Stimulated activated CD4-positive, alpha-beta T cell treated with anti-CD3 and anti-CD28 coated beads, Interleukin-12 subunit alpha, Interleukin-12 subunit beta, amount 100 ng/mL, for 4 hours (primary cell): ENCODE measurements at places on chromosomes 3 and 15.
A peak's percentile ranks its signal among the peaks of the same experiment; 100 is the strongest.

GRCh38 chr15:101852356-101852755 lies 40.4 kb downstream of the OR4F15 start:
- no peak for DNase-seq

GRCh38 chr3:129039271-129040038 lies 21.1 kb upstream of the GP9 start:
- no peak for DNase-seq

- DNase-seq, result no peak
Measured at GRCh38 chr3:18891641-18892040, 256.7 kb upstream of the KCNH8 start.

DNA sequence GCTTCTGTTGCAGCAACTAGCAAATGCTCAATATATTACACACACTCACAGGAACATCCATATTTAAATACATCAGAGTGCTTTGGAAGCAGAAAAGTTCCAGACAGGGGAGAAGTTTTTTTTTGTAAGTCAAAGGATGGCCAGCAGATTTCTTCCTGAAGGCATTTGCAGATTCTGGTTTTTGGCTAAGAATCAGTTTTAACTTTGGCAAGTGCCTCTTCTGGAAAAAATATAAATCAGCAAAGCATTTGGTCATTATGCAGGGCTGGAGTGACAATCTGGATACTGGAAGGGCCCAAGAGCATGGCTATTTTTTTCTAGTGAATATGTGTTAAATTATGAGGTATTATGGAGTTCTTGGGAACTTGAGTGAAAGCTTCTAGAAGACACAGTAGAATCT lies 495.3 kb upstream of the ARPP21 start:
- DNase-seq, result no peak

DNA sequence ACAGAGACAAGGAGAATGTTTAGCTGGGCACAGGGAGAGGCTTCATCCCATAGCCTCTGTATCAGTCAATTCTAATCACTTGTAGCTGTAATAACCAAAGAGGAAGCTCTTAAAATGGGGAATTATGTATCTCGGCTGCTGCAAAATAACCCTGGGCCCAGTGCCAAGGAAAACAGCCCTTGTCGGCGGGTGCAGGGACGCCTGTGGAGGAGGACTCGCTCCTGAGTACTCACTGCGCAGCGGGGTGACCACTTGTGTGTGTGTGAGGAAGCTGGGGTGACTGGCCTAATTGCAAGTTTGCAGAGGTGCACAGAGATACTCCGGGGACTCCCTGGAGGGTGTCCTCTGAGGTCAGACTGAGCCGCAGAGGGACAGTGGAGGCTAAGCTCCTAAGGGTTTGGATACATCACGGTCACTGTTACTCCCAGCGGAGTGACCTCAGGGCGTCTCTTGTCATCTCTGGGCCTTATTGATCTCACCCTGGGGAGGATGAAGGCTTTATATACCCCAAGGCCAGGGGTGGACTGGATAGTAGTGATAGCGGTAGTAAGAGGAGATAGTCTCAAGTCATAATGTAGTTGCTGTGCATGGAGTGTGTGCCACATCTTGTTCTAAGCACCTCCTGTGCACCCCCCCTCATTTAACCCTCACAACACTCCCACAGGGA lies 37.2 kb downstream of the SLC6A6 start:
- no peak for DNase-seq

DNA sequence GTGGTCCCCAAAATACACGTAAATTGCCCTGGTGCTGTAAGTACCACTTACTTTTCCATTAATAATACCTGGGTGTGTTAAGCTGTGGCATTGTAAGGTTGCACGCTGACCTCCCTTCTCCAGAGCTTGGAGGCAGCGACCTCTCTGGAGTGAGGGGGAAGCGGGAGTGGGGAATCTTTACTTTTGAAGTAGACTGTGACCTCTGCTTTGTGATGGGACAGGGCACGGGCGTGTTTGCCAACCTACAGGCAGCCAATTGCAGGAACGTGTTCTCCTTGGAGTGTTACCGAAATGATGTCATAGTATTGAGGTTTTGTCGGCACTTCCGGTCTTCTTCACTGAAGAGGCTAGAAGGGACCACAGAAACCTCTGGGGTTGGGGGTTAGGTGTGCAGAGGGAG lies 227.3 kb upstream of the C2CD4B start:
- DNase-seq, result no peak

- DNase-seq, result no peak
Measured at GRCh38 chr3:171965067-171965712, 74.2 kb upstream of the FNDC3B start.

- DNase-seq, result peak; percentile 38
Measured at GRCh38 chr3:188950832-188951489, 220.8 kb upstream of the TPRG1 start.

- no peak for DNase-seq
Measured at GRCh38 chr3:107487490-107487889, 35.3 kb upstream of the BBX start.

GRCh38 chr3:16355828-16356227 lies 90.8 kb downstream of the OXNAD1 start:
- DNase-seq, result no peak
